GM23248 (cell line): ENCODE measurements at places on chromosomes 13 and 19. TPM values are rescaled to one million over a fixed set of nuclear protein-coding genes. Genes with fewer than 3 reads are reported as not detected.

DNA sequence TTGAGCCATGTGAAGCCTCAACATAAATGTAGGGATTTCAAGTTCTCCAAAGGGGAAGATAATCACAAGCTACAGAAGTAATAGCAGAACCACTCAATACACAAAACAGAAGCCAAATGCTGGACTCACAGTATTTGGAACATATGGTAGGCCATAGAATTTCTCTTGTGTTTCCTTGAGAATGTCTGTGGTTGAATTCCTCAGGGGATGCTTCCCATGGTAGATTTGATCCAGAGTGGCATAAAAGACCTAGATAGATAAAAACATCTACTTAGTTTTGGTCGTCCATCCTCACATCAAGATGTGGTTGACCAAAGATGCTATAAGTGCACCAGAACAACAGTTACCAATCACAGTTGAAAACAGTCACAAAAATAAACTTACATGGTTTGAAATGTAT, 83.4 kb downstream of the MIPEP start:
- no peak for DNase-seq

GRCh38 chr19:15640294-15640903, at the start of gene CYP4F3:
TSS of gene CYP4F3 (plus strand) at chr19:15640897. CDS start at chr19:15641416, 519 bp downstream.
- DNase-seq = peak; percentile 13

DNA sequence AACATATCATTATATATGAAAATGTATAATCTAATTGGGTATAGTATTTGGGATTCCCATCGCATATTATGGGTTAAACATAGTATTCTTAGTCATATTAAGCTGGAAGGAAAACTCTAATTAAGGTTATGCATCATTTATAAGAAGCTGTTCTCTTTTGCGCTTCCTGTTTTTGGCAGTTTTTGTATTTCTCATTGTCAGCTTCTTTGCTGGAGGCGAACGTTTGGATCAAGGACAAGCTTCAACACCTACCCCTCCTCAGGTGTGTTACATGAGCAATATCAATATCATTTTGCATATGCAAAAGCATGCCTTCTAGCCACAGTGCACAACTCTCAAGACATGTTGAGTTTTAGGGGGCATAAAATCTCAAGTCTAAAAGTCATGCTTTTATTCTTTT, 439.8 kb downstream of the TDRD3 start:
- DNase-seq = no peak

The N4BP2L2 gene
- 70.1 and 70.3 TPM in 2 replicates for total RNA-seq

GRCh38 chr19:13429563-13429962, 76.7 kb downstream of the CACNA1A start:
- DNase-seq = peak; percentile 28

- DNase-seq = peak; percentile 25
Observed at GRCh38 chr19:50430888-50431342, 1.8 kb upstream of the MYBPC2 start.

DNA sequence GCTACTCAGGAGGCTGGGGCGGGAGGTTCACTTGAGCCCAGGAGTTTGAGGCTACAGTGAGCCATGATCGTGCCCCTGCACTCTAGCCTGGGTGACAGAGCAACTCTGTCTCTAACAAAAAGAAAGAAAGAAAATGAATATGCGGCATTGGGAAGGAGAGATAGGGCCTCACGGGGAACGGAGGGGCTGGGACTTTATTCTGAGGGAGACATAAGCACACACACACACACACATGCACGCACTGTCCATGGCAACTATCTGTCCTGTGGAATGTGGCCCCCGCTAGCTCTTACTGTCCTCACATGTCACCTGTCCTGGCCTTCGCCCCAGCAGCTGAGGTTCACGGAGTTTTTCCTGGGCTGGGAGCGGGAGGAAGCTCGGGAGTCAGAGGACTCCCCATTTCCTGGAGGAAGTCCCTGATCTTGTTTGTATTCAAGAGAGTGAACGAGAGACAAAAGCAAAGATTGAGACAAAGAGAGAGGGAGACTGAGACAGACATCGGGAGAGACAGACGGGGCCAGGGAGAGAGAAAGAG, 654 bp downstream of the STAP2 start:
- DNase-seq = peak; percentile 32

The SWSAP1 gene
- total RNA-seq = 0.32 TPM in 1 of 2 replicates, not detected in the other

- DNase-seq = no peak
Observed at GRCh38 chr13:59024434-59024833, 1139.3 kb downstream of the DIAPH3 start.

The PALM3 gene
- total RNA-seq = 0.25 TPM in 1 of 2 replicates, not detected in the other

The TEKTIP1 gene
- total RNA-seq = not detected in 2 replicates

GRCh38 chr19:29563486-29564101, 37.8 kb downstream of the VSTM2B start:
- no peak for DNase-seq

- DNase-seq = peak; percentile 100
Observed at GRCh38 chr19:55461259-55461973, at the start of gene ISOC2. TSS of gene ISOC2 (minus strand) at chr19:55461642. CDS start at chr19:55456486, 5,156 bp downstream.

DNA sequence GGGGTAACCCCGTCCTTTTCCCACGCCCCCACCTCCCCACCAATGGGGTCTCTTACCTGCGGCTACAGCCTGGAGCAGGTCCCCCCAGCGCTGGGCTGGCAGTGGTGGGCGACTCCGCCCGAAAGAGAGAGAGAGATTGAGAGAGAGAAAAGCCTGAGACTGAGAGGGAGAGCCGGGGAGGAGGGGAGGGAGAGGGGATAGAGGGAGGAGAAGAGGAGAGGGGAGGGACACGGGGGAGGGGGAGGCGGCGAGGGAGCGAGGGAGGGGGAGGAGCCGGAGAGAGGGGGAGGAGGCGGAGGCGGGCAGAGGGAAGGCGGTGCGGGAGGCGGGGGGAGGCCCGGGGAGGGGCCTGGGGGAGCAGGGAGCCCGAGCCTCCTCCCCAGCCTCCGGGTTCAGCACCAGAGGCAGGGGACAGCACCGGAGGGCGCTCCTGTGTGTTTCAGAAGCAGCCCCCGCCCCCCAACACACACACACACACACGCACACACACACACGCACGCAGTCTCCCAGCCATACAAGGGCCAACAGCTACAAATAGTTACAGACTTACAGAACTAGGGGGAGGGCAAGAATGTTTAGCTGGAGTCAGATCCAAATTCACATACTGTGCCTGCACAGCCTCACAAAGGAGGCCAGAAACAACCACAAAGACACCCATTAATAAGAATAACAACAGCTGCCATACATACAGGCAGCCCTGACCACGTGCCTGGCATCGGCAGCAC, at the start of gene SLC8A2:
TSS of gene SLC8A2 (minus strand) at position 161 of the 725 bp plus-strand sequence. CDS start 5,490 bp downstream, outside the sequence.
- peak; percentile 67 for DNase-seq
